Common myeloid progenitor, CD34-positive (primary cell): ENCODE measurements at places on chromosomes 5 and 9.

GRCh38 chr5:42720251-42720650 is 36.4 kb upstream of the CCDC152 start:
- DNase-seq: peak; percentile 74

DNA sequence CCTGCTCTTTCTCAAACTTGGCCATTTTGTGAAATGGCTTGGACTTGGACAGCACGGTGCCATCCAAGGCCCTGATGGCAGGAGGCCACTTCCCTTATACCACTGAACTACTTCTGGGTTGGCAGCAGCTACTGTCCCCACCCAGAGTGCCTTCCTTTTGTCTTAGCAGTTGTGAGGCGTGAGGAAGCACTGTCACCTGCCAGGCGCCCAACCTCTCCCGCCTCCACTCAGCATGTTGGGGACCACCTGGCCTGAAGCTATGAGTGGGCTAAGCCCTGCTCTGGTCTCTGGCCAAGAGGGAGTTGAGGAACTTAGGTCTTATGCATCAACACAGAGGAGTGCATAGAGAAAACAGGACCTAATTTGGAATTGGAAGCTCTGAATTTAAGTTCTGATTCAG is 276.0 kb downstream of the ENC1 start:
- no peak for DNase-seq

- DNase-seq: no peak
Measured at GRCh38 chr9:89311346-89312221, 589 bp downstream of the CKS2 start.

- no peak for DNase-seq
Measured at GRCh38 chr5:135873831-135874230, 21.8 kb downstream of the IL9 start.

GRCh38 chr5:99308131-99308530 is 379.3 kb upstream of the CHD1 start:
- DNase-seq: no peak

DNA sequence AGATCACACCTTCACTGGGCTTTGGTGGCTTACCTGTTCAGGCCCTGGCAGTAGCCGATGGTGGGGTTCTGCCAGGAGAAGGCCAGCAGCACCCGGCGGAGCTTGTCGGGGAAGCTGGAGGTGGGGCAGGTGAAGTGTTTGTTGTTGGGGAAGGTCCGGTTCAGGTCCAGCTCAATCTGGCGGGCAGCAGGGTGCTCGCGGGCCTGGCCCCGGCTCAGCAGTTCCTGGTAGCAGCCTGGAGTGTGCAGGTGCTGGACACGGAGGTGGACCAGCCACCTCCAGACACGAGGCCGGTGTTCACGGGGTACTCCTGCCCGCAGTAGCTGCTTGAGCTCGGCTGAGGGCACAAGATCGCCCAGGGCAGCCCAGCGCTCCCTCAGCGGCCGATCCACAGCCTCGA is 16.2 kb upstream of the CORO2A start:
- DNase-seq: no peak

GRCh38 chr9:132753593-132753880 is 83.3 kb downstream of the GTF3C4 start:
- DNase-seq: no peak

DNA sequence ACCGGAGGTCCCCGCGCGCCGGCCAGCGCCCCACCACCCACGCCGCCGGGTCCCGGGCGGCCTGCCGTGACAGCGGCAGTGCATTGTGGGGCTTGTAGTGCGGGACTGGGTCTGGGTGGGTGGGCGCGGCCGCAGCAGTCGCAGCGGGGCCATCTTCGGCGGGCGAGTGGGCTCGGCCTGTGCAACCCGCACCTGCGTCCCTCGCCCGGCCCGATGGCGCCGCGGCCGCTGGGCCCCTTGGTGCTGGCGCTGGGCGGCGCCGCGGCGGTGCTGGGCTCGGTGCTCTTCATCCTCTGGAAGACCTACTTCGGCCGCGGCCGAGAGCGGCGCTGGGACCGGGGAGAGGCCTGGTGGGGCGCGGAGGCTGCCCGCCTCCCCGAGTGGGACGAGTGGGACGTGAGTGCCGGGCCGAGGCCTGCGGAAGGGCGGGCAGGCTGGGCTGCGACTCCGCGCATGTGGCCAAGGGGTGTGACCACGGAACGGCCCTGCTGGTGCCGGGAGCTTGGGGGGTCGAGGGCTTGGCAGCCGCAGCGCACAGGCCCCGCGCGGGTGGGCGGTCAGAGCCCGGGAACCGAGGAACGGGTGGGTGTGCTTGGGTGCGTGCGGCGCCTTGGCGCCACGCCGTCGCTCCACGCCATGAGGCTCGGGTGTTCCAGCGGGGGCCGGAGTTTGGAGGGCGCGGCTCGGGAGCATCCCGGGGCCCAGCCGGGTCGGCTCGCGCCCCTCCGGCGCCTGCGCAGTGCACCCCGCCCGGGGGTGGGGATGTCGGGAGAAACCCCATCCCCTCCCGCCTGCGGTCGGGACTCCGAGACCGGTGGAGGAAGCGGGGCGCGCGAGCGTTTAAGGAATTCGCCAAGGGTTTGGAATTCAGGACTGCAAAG is at the start of gene ARL10:
Gene ARL10 (plus strand): TSS at position 137 of the 881 bp plus-strand sequence. CDS start 77 bp downstream, at position 214.
- DNase-seq: peak; percentile 40

- peak; percentile 33 for DNase-seq
Measured at GRCh38 chr9:12464910-12465512, 228.2 kb upstream of the TYRP1 start.

GRCh38 chr9:117029341-117029740 is 342.2 kb downstream of the TRIM32 start:
- no peak for DNase-seq

DNA sequence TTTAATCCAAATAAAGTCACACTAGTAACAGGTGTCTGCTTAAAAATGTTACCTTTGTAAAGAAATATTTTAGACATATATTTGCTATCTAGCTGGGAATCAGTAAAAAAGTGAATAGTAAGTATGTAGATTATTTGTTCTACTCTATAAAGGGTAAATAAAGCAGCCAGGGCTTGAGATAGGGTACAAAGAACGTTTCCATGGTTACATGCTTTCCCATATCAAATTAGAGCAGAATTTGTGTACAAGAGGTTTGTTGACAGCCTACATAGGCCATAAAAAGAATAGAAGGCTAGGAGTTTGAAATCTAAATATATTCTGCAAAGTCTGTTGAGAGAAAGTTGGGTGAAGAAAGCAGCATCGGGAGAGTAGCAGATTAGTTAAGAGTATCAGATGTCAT is 160.9 kb upstream of the POU5F2 start:
- no peak for DNase-seq

DNA sequence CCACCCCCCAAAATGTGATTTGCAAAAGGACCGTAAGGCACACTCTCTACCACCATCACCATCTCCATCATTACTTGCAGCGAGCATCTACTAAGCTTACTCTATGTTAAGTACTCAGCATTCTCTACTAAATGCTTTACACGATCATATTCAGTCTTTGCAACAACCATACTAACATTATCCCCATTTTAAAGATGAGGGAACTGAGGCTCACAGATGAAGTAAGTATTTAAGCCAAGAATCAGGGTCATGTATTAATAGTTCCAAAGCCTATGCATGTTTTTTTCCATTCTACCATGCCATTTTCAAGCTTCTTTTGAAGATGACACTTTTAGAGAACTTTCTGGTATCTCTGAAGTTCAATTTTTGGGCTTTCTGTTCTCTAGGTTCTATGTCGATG is 121.7 kb upstream of the ANKRD55 start:
- DNase-seq: no peak

- DNase-seq: no peak
Measured at GRCh38 chr9:91261417-91261816, 100.3 kb downstream of the AUH start.

DNA sequence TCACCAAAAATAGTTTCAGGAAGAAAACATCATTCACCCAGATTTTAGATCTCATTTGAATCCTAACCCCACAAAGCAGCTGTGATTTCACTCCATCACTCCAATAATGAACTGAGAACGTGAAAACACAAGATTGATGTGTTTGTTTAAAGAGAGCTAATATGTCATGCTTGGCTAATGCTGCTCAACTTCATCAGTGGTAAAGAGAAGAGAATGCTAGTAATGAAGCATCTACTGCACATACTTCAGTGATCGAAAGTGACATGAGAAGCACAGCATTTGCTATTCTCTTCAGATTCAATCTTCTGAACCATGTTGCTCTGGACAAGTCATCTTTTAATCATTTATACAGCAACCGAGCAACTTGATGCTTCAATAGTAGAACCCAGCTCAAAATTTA is 874.7 kb downstream of the EFNA5 start:
- DNase-seq: no peak

GRCh38 chr5:53236683-53237082 is 127.1 kb upstream of the MOCS2 start:
- no peak for DNase-seq

GRCh38 chr9:94478755-94479730 is 75.8 kb upstream of the PCAT7 start:
- no peak for DNase-seq

DNA sequence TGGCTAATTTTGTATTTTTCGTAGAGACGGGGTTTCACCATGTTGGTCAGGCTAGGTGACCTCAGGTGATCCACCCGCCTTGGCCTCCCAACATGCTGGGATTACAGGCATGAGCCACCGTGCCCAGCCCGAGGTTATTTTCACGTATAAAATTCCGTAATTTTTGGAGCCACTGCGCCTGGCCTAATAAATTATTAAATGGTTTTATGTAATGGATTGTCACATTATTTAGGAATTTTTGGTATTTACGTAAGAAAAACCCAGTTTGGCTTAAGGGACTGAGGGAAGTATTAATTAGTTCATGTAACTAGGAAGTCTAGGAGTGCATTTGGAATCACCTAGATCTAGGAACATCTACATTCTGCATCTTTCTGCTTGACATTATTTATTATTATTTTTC is 8.3 kb downstream of the GLE1 start:
- no peak for DNase-seq

DNA sequence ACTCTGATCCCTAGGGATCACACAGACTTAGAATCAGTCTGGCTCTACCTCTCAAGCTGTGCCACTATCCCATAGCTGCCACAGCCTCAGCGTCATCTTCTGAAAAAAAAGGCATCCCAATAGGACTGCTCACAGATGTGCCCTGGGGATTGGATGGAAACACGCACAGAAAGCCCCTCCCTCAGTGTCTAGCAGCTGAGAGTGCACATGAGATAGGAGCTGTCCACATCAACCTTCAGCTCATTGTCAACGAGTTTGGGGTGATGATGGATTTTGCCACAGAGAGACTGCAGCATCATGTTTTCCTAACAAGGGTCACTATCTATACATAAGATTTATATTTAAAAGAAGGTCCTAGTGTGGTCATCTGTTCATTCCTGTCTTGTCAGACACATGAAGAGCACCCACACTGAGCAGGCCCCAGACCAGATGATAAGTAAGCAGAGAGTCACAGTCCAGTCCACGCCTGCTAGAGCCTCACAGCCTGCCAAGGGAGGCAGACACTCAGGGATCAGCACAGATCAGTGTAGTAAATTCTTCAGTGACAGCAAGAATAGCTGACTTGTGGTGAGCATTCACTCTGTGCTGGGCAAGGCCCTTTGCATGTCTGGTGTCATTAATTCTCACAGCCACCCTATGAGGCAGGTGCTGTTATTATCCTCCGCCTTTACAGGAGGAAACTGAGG is 25.8 kb downstream of the AFAP1L1 start:
- DNase-seq: no peak
